ENCODE measurements at places on chromosomes 6 and 20.

DNA sequence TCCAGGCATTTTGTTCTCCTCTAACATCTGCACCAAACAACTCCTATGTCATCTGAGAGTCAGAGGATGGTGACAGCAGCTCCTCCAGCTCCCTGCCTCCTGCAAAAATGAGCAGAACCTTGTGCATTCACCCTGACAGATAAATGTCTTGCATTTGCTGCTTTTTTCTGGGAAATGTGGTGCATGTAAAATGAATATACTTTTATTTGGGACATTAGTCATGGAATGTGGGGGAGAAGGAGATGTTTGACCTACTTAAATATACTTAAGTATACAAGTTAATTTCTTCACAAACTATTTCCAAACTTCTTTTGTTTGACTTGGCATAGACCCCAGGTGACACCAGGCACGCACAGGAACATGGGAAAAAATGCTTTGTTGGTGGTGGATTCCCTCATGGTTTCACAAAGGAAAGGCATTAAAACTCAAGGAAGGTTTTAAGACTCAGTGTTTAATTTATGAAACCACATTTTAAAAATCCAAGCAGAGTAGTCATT is 181.8 kb upstream of the MCHR2 start:
- DNase-seq = peak; percentile 11

GRCh38 chr6:81491454-81492101 is 260.9 kb downstream of the TENT5A start:
- no peak for DNase-seq

DNA sequence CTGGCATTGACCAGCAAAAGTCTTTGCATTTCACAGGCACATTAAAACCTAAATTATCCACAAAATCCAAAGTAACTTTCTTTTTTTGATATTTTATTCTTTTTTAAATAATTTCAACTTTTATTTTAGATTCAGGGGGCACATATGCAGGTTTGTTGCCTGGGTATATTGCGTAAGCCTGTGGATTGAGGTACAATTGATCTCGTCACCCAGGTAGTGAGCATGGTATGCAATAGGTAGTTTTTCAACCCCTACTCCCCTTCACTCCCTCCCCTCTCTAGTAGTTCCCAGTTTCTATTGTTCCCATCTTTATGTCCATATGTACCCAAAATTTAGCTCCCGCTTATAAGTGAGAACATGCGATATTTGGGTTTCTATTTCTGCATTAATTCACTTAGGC is 97.6 kb downstream of the CEP57L1 start:
- no peak for DNase-seq

DNA sequence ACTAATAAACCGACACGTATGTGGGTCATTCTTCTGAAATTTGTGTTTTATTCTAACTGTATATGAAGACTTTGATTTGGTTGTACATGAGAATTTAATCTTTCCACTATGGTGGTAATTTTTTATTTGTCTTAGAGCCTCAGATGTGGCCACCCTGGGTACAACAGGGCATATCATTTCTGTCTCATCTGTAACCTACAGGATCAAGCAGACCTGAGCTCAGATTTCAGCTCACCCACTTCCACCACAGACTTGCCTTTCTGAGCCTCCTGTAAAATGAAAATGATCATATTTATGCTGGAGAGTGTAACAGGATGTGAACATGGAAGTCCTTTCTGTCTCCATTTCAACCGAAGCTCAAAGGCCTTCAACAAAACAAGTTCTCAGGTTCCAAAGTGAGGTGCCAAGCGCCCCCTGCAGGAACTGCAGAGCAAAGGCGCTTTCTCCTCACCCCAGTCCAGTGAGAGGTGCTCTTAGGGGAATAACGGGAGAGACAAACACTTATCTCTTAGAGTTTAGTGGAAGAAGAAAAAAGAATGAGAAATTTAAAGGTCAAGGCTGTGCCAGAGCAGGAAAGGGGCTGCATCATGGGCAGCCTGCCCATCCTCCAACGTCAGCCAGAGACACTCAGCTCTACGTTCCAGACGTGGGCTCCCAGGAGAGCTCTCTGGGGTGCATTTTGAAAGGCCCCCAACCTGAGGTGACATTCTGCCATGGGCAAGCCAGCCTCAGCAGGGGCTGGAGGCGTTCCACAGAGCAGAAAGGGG is 23.0 kb upstream of the CD24 start:
- DNase-seq = peak; percentile 61

DNA sequence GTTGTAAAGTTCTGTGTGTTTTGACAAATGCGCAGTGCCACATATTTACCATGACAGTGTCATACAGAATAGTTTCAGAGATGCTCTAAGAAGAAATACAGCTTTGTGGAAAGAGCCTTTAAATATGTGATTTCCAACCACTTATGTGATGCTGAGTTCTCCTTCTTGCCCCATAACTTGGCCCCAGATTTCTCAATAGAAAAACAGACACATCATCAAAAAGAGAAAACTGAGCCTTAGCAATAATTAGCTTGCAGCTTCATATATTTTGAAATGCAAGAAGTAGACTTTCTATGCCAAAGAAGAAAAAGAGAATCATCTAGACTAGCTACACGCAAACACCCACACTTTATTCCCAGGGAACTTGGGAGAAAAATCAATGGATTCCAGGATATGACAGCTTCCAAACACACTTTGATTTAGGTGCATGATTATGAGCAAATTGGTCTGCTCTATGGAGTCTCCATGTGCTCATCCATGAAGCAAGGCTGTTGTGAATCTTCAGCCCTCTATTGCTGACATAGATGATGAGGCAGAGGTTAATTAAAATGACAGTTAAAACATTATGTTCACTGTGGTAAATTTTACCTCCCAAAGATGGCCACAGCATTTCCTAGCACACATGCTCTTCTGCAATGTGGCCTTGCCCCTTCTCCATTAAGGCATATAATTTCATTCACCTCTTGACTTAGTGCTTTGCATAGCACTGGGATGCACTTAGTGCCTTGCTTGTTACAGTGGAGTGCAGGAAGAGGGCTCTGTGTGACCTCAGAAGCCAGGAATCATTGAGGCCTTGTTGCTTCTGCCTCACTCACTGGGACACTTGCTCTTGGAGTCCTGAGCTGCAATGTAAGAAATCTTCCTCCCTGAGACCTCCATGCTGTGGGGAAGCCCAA is 174.6 kb downstream of the SYNDIG1 start:
- no peak for DNase-seq

GRCh38 chr6:116524236-116524635 is 12.8 kb downstream of the CALHM5 start:
- DNase-seq = no peak

DNA sequence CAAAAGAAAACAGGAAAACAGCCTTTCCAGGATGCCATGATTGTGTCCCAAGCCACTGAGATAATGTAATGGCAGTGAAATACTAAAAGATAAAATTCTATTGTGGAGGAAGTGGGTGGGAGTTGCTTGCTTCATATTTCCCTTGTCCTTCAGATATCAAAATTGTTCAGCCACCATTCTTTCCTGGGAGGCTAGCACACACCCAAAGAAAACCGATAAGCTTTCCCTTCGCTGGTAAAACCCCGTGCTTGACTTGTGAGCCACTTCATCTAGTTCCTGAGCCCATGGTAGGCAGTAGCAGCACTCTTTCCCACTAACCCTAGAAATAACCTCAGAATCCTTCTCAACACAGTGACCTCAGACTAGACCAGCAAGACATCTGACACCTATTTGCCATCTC is 357.4 kb upstream of the PLCB4 start:
- no peak for DNase-seq
